ENCODE measurements at places on chromosomes 2 and 18.

GRCh38 chr2:113219889-113220641 is 46.3 kb downstream of the PSD4 start:
- no peaks in the 10 kb centered on the region for H3K27me3 ChIP-seq
- H3K4me1 ChIP-seq: peaks cover 18% of the 10 kb centered on the region
- no peak overlapping the region for H3K27ac ChIP-seq
- no peak overlapping the region for H3K4me3 ChIP-seq
- H3K36me3 ChIP-seq: no peaks in the 10 kb centered on the region

DNA sequence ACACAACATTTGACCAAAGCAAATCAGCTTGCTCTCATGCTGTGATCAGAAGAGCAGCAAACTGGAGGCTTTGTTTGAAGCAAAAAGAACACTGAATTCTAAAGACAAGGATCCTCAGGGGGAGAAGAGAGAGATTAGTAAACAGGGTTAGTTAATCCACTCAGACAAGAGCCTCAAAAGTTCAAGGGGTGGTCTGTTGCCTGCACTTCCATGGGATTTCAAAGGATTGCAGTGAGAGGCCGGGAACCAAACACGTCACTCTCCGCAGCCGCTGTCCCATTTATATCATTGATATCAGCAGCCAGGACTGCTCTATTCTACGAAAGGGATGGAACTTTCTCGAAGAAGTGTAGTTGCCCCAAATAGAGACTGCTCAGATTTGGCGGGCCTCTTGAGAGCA is 97.8 kb upstream of the SP3 start:
- no peaks in the 10 kb centered on the region for H3K4me1 ChIP-seq
- H3K36me3 ChIP-seq: no peaks in the 10 kb centered on the region
- no peak overlapping the region for H3K4me3 ChIP-seq
- H3K27ac ChIP-seq: no peak overlapping the region
- no peak for DNase-seq

- peaks cover 10% of the 10 kb centered on the region for H3K4me1 ChIP-seq
- H3K4me3 ChIP-seq: no peak overlapping the region
- H3K27ac ChIP-seq: no peak overlapping the region
- peaks cover 5% of the 10 kb centered on the region for H3K36me3 ChIP-seq
- DNase-seq: no peak
These were observed 352.3 kb downstream of the PARD3B start for GRCh38 chr2:204897561-204897960.

GRCh38 chr18:64384101-64384500 is 235.2 kb upstream of the LINC00305 start:
- no peak for DNase-seq
- no peaks in the 10 kb centered on the region for H3K4me1 ChIP-seq
- H3K27me3 ChIP-seq: no peaks in the 10 kb centered on the region
- no peaks in the 10 kb centered on the region for H3K36me3 ChIP-seq
- H3K4me3 ChIP-seq: no peak overlapping the region

GRCh38 chr2:116988303-116988702 is 826.2 kb upstream of the DDX18 start:
- H3K27ac ChIP-seq: no peak overlapping the region
- no peaks in the 10 kb centered on the region for H3K4me1 ChIP-seq
- no peaks in the 10 kb centered on the region for H3K36me3 ChIP-seq

GRCh38 chr2:51387235-51387634 is 355.3 kb upstream of the NRXN1 start:
- no peaks in the 10 kb centered on the region for H3K4me1 ChIP-seq
- no peak overlapping the region for H3K4me3 ChIP-seq
- H3K27ac ChIP-seq: no peak overlapping the region
- DNase-seq: no peak
- H3K36me3 ChIP-seq: no peaks in the 10 kb centered on the region

GRCh38 chr2:47023332-47023731 is 107.7 kb upstream of the MCFD2 start:
- H3K27ac ChIP-seq: no peak overlapping the region
- no peaks in the 10 kb centered on the region for H3K27me3 ChIP-seq
- H3K4me1 ChIP-seq: peaks cover 17% of the 10 kb centered on the region
- no peak for DNase-seq

GRCh38 chr2:65056215-65057053 is at the start of gene CEP68:
Gene CEP68, plus strand, starts transcription at chr2:65056416. Its CDS starts 13,029 bp downstream, at chr2:65069445.
- H3K36me3 ChIP-seq: no peaks in the 10 kb centered on the region
- H3K27ac ChIP-seq: peak within 1 kb of the TSS; percentile 84
- no peaks in the 10 kb centered on the region for H3K27me3 ChIP-seq

DNA sequence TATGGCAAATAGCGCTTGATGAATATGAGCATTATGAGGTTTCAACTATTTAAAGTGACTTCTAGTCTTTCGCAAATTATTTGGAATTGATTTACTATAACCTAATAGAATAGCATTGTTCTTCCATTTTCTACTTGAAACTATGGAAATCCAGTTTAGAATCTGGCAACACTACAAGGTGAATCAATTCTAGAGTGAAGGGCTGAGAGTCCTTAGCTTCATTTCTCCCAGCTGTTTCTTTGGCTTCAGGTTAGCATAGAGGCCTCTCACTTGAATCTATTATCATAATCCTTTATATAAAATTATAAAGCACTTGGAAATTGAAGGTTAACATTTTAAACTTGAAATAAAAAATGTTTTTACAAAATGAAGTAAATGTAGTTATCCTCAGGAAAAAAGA is 318.8 kb downstream of the CCDC85A start:
- H3K4me1 ChIP-seq: no peaks in the 10 kb centered on the region
- H3K27ac ChIP-seq: no peak overlapping the region
- no peak for DNase-seq
- H3K36me3 ChIP-seq: no peaks in the 10 kb centered on the region
- no peaks in the 10 kb centered on the region for H3K27me3 ChIP-seq

DNA sequence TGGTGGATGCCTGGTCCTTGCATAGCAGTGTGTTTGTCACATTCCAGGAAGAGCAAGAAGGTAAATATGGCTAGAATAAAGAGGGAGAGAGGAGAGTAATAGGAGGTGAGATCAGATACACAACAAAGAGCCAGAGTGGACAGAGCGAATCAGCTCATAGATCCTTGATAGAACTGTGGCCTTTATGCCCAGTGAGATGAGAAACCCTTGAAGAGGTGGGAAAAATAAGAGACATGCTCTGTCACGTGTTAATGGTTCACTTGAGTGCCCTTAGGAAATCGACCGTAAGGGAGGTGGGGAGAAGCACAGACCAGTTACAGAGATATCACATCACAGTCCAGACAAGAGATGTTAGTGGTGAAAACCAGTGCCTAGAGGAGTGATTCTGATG is 84.7 kb upstream of the RAB27B start:
- H3K27ac ChIP-seq: no peak overlapping the region
- H3K36me3 ChIP-seq: no peaks in the 10 kb centered on the region
- no peak overlapping the region for H3K4me3 ChIP-seq
- no peaks in the 10 kb centered on the region for H3K4me1 ChIP-seq
- DNase-seq: no peak

GRCh38 chr2:173943738-173944137 is 21.4 kb downstream of the SP3 start:
- H3K4me1 ChIP-seq: peaks cover 90% of the 10 kb centered on the region
- H3K4me3 ChIP-seq: peak overlapping the region; percentile 9
- DNase-seq: no peak

DNA sequence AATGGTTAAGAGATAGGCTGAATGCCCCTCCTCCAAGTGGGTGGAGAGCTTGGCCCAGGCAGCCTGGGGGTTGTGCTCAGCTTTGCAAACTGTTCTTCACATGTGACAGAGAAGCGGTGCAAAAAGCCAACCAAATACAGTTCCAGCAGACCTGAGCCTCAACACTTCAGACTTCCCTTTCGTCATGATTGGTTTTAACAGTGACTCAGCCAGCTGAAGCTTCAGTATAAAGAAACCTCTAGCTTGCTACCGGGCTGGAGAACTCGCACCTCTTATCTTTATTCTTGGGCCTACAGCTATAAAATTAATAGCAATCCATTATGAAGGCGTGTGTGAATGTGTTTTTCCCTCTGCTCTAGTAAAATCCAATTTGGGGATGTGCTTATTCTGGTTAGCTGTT is 20.0 kb downstream of the SETBP1 start:
- peaks cover 9% of the 10 kb centered on the region for H3K4me1 ChIP-seq
- no peak for DNase-seq
- peaks cover 6% of the 10 kb centered on the region for H3K27me3 ChIP-seq
- peaks cover 14% of the 10 kb centered on the region for H3K36me3 ChIP-seq

DNA sequence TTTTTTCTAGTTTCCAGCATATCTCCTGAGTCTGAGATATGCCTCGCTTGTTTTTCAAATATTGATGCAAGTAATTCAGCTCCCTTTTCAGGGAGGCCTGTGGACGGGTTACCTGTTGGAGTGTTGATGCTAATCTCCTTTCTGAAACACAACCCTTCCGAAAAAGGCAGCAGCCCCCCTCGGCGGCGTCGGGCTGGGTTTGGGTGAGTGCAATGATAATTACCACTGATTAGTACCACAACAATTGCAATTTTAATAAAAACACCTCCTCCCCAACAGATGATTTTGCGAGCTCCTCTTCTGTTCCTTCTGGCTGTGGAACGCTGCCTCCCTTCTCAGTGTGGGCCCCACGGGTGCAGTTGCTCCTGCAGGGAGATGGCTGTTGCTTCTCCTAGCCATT is 66.3 kb downstream of the PTGR3 start:
- no peak overlapping the region for H3K27ac ChIP-seq
- H3K4me3 ChIP-seq: no peak overlapping the region
- no peaks in the 10 kb centered on the region for H3K36me3 ChIP-seq

DNA sequence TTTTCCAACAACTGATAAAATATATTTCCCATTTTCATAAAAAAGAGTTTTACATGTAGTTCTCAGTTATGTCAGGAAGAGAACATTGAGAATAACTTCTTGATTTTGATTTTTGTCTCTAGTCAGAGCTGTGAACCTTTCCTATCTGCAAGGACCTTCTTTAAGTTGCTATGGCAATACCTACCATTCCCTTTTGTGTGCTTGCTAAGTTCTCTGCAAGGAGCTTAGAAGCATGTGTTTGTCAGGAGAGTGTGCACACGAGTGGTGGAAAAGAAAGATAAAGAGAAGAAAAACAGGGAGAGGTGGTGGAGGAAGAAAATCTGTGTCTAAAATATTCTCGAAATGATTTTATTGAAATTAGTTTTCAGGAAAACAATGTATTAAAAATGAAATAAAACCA is 140.3 kb upstream of the SLC8A1 start:
- H3K27ac ChIP-seq: no peak overlapping the region
- DNase-seq: no peak
- H3K4me3 ChIP-seq: no peak overlapping the region
- H3K36me3 ChIP-seq: no peaks in the 10 kb centered on the region

GRCh38 chr18:62450546-62451410 is 72.0 kb upstream of the ZCCHC2 start:
- no peak for DNase-seq
- H3K4me3 ChIP-seq: no peak overlapping the region
- H3K36me3 ChIP-seq: no peaks in the 10 kb centered on the region
- peaks cover 3% of the 10 kb centered on the region for H3K27me3 ChIP-seq
- H3K27ac ChIP-seq: no peak overlapping the region
- peaks cover 13% of the 10 kb centered on the region for H3K4me1 ChIP-seq

GRCh38 chr2:192885569-192886160 is 690.9 kb upstream of the TMEFF2 start:
- DNase-seq: no peak
- no peak overlapping the region for H3K4me3 ChIP-seq
- H3K27me3 ChIP-seq: no peaks in the 10 kb centered on the region

DNA sequence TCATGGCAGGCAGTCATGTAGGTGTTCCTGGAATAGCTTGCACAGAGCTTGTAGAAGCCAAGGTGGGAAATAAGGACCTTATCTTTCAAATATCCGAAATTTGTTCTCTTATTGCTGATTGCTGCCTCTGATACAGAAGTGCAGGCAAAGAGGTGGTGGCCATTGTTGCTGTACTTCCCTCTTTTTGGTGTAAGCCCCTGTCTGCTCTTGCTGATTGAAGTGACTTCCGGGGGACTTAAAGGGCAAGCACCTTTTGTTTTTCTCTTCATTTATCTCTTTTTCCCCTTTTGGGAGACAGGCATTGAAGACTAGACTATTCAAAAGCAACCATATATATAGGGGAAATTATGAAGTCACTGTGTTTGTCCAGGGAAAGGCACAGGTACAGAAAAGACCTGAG is 131.6 kb upstream of the OTX1 start:
- no peaks in the 10 kb centered on the region for H3K4me1 ChIP-seq
- no peaks in the 10 kb centered on the region for H3K27me3 ChIP-seq
- peaks cover 31% of the 10 kb centered on the region for H3K36me3 ChIP-seq
- no peak for DNase-seq
- H3K4me3 ChIP-seq: no peak overlapping the region

- peak; percentile 82 for DNase-seq
- peaks cover 98% of the 10 kb centered on the region for H3K4me1 ChIP-seq
- peak overlapping the region; percentile 84 for H3K4me3 ChIP-seq
- peaks cover 14% of the 10 kb centered on the region for H3K36me3 ChIP-seq
These were observed 20.9 kb upstream of the COL6A3 start for GRCh38 chr2:237434866-237435311.

- H3K36me3 ChIP-seq: no peaks in the 10 kb centered on the region
- no peak overlapping the region for H3K27ac ChIP-seq
- DNase-seq: no peak
- H3K4me1 ChIP-seq: no peaks in the 10 kb centered on the region
- no peaks in the 10 kb centered on the region for H3K27me3 ChIP-seq
These were observed 187.5 kb upstream of the CYRIA start for GRCh38 chr2:16853088-16853487.

DNA sequence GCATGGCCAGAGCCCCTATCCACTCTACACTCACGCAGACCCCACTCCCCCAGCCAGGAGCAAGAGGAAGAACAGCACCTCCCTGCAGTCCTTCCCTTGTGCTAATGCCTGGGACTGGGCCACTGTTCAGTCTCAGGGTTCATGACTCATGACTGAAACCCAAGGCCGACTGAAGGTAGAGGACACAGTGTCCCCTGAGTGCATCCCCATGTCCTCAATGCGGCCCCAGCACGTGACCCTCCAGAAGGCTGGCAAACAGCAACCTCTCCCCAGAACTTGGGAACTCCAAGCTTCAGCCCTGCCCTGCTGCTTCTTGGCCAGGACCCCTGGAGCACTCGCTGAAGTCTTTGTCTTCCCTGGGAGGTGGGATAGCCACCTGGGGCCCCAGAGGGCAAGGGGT is 6.0 kb upstream of the ADRA2B start:
- H3K36me3 ChIP-seq: peaks cover 6% of the 10 kb centered on the region
- DNase-seq: no peak
- H3K4me3 ChIP-seq: no peak overlapping the region
- no peak overlapping the region for H3K27ac ChIP-seq

All from activated naive CD8-positive, alpha-beta T cell treated with anti-CD3 and anti-CD28 coated beads, Interleukin-2, amount 50 U/mL, for 24 hours (primary cell).